ENCODE measurements at places on chromosomes 1 and 21.

DNA sequence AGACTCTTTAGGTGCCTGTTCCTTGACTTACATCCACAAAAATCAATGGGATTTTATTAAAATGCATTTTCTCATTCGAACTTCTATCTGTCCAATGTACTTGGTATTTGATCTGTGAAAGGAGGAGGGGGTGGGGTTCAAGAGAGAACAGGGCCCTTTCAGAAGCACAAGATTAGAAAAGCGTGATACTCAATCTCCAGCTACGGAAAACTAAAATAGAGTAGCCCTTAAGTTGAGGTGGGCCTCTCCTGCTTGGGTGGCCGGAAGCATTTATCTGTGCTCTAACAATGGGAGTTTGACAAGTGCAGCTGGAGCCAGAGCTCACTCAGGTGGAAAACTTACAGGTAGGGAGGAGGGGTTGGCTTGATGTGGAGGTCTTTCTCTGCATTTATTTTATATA, 462 bp upstream of the RXRG start:
- no peak for DNase-seq

GRCh38 chr1:17447501-17447992, 8.1 kb upstream of the RCC2 start:
- no peak for DNase-seq

DNA sequence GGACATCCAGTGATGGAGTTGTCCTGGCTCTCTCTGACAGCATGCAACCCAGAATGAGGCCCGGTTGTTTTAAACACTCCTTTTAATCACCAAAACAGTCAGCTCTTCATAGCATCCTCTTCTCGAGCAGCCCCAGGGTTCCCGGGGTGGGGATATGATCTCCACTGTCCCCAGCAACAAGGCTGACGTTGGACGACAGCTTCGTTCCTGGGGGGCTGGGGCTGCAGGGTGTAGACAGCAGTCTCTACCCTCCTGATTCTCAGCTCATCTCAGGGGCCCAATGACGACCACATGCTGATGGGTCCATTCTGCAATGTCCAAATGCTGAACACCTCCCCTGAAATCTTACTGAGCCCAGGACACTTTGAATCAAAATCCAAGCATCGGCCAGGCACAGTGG, 27.0 kb downstream of the TRIM11 start:
- no peak for DNase-seq

DNA sequence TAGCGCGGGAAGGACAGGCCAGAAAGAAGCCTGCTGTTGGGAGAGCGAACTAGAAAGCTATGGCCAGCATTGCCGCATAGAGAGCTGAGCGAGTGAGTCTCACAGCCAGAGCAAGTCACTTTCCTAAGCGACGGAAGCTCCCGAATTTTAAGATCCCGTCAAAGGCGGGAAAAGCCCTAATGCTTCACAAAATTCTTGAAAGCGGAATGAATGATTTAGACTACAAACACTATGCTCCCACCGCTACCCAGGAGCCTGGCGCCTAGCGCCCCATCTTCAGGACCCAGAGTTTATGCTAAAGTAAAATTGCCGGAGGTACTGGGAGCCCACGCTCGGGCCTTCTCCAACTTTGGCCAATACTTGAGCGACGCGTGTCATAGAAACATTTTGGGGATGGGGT, 409.9 kb upstream of the ESRRG start:
- DNase-seq: no peak

GRCh38 chr1:248348475-248348874, at the start of gene OR14C36:
OR14C36 (plus strand) TSS chr1:248348775; CDS start chr1:248348775, 0 bp downstream.
- DNase-seq: no peak

GRCh38 chr1:106954661-106955229, 101.7 kb upstream of the PRMT6 start:
- no peak for DNase-seq

DNA sequence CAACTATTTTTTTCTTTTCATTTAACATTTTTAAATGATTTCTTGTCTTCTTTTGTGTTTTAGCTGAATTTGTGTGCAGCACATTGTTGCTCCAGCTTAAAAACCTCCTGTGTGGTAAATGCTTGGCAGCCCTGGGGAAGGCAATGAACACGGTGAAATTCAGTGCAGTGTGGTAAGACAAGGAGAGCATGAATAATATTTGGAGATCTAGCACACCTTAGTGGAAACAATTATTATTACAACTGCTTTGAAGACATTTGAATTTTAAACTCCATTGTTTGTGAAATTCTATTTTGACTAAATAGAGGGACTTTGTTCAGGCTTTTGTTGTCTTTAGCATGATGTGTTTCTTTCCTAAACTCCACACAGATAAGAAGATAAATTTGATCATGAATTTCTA, 242.6 kb upstream of the CXADR start:
- DNase-seq: no peak

DNA sequence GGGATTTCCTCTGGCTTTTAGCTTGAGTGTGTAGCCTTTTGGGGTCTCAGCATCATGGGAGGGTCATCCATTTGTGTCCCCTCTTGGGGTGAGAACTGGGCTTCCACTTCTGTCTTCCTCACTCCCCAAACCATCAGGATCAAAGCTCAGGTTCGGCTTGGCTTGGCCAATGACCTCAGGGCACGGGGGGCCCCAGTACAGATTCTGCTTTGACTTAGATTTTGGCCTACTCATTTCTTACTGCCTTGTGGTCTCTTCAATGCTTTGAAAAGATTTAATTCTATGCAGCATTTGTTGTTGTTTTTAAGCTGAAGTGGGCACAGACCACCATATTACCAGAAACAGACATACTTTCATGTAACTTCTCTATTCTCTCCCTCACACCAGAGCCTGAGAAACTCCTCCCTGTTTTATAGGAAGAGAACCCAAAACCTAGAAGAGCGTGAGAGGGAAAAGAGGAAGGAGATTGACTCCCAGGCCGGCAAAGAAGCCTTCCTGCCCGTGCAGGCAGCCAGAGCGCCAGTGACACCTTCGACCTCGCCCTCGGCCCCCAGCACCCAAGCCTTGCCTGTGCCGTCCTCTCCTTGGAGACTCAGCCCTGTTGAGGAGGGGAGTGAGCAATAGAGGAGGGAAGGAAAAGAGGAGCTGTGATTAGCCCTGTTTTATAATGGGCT, 1.9 kb upstream of the S100A3 start:
- DNase-seq: no peak

- DNase-seq: no peak
Observed at GRCh38 chr21:35933466-35933865, 126.9 kb downstream of the SETD4 start.

GRCh38 chr1:118143831-118144230, 41.2 kb downstream of the SPAG17 start:
- no peak for DNase-seq

DNA sequence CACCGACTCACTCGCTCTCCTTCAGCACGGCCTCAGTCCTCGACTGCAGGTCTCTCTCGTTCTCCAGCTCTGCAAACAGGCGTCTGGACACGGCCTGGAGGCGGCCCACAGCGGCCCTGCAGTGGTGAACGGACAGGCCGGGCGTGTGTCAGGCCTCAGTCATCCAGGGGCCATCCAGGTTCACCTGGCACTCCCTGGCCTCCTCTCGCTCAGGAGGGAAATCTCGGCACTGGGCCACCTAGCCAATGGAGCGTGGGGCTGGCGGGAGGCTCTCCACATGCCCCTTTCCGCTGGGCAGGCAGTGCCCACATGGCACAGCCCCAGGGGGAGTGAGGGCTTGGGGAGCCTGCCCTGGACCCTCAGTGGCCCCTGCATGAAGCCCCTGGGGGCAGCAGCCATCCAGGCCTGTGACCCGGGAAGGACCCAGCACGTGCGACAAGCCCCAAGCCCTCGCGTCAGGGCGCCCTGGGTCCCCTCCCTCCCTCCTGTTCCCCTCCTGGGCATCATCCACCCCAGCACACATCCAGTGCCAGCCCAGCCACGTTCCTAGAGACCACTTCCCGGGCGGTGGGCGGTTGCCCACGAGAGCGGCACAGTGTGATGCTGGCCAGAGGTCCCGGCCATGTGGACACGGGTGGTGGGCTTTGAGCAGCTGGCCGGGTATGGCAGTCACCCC, 18.1 kb downstream of the CFAP74 start:
- DNase-seq: no peak

DNA sequence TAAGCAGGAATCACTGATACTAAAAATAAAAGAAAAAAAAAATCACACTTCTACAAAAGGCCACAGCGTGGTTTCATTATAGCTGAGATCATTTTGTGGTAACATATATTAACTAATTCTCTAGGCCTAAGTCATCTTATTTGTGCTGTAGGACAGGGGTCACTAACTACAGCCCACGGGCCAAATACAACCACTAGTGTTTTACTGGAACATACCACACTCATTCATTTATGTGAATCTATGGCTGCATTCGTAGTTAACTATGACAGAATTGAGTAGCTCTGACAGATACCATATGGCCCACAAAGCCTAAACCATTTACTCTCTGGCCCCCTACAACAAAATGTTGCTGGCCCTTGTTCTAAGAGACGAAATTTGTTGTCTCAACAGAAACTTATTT, 224.4 kb downstream of the VAV3 start:
- no peak for DNase-seq

DNA sequence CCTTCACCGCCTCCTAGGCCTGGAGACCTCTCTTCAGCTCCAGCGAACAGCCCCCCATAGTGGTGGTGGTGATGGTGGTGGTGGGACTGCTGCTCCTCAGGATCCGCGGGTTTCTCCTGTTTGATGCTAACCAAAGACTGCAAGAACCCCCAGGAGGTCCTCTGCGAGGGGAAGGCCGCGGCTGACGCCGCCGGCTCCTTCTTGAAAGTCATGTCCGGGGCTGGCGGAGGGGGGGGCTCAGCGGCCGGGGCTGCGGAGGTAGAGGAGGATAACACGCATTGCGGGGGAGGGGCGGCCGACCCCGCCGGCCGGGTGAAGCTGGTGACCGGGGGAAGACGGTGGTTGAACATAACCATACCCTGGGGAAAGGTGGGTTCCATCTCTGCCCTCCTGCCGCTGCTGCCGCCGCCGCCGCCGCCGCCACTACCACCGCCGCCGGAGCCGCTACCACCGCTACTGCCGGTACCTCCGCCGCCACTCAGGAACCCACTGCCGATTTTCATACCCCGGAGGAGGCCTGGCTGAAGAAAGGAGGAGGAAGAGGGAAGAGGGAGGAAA, 554 bp downstream of the ZNF281 start:
- DNase-seq: peak; percentile 6

- no peak for DNase-seq
Observed at GRCh38 chr1:8873506-8874229, 4.8 kb downstream of the ENO1 start.

DNA sequence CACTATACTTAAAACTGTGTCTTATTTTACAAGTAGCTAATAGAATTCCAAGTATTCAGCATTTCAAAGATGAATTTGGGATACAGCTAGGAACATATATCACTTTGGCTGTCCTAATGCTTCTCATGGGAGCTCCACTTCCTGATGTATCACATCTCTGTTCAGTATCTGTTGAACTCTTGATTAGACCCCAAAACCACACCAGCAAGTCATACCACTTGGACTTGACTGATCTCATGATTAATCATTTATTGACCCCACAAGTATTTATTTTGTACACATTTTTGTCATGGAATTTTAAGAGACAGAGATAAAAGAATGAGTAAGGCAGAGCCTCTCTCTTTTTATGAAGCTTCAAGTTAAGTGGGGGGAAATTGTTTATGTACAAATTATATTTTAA, 30.0 kb downstream of the TMPRSS15 start:
- DNase-seq: no peak

- no peak for DNase-seq
Observed at GRCh38 chr1:37948166-37948565, 1.3 kb upstream of the INPP5B start.

DNA sequence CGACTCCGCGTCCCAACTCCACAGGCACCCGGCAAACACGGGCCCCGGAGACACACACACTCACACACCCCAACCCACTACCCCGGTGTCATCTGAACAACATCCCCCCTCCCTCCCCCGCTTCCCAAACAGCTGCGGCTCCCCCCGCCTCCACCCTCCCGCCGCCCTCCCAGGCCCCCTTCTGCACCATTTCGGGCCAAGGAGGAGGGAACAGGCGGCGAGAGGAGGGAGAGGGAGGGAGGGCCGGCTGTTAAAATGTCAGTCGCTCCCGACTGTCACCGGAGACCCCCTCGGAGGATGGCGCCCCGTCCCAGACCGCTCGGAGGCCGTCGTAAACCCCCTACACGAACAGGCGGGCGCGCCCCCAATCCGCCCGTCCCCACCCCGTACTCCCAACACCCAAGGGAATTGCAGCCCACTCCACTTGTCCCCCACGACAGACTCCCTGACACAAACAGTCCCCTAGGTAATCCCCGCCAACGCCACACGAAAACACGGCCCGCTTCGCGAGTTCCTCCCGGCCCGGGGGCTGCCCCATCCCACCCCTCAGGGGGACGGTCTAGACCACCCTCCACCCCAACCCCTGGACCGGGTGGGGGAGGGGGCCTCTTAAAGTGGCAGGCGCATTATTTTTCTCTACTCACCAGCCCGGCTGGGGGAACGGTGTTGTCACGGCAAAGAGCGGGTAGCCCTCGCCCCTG, 583 bp downstream of the MEF2D start:
- DNase-seq: no peak

- peak; percentile 42 for DNase-seq
Observed at GRCh38 chr1:9426291-9426711, 113.0 kb upstream of the SLC25A33 start.

DNA sequence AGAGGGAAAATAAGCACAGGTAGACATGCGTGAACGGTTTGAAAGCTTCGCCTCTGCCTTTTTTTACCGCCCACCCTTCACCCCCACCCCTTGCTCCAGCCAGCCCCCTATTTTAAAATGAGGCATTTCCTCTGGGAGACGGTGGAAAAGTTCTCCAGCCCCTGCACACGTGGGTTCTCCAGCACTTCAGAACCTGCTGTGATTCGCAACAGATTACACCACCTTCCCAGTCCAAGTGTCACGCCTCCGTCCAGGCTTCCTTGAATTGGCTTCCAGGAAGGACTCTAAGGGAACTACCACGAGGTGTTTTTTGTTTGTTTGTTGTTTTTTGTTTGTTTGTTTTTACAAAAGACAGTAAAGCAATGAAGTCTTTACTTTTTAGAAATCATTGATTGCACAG, 2.6 kb downstream of the LRRC7 start:
- no peak for DNase-seq

GRCh38 chr1:235532360-235532759, 28.1 kb upstream of the B3GALNT2 start:
- DNase-seq: no peak

- DNase-seq: no peak
Observed at GRCh38 chr1:243270097-243270864, 14.4 kb downstream of the SDCCAG8 start.

DNA sequence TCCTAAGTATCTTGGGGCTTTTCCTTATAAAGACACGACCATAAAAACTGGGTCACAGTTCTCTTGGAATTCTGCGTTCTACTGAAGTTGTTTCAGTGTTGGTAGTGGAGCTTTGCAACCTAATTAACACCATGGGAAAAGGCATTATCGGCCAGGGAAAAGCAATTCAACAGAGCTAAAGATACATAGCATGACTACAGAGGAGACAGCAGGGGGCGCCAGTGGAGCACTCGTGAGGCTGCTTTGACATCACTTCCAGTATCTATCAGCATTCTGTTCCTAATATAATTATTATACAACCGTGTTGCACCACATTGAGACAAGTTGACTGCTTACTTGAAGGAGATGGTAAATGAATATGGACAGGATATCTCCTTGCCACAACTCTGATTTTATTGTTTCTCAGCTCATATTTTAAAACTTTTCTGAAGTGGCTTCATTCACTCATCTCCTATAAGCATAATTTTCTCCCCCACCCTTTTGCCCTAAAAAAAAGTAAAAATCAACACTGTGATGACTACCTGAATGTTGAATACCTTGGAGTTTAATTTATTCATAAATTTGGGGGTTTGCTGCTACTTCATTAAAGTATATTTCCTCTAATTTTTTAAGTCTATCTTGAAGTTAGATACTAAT, 39.4 kb downstream of the ZP4 start:
- no peak for DNase-seq
